ENCODE measurements at places on chromosomes 3 and 15. TPM values are rescaled to one million over a fixed set of nuclear protein-coding genes. Genes with fewer than 3 reads are reported as not detected.

The RTP1 gene
- not detected for total RNA-seq

The ABHD17C gene
- total RNA-seq = 12.1 TPM

The ALPK3 gene
- total RNA-seq = under 0.01 TPM

The LMCD1 gene
- total RNA-seq = 44.2 TPM

The SLC9C1 gene
- total RNA-seq = 0.14 TPM

The EPHB3 gene
- total RNA-seq = 7.0 TPM

The TM4SF18 gene
- total RNA-seq = 0.92 TPM

The C2CD4B gene
- not detected for total RNA-seq

The IMPDH2 gene
- 458 TPM for total RNA-seq

The P2RY14 gene
- total RNA-seq = 0.43 TPM

The CFAP100 gene
- total RNA-seq = not detected

The ADAMTS17 gene
- 0.09 TPM for total RNA-seq

The ZMAT3 gene
- total RNA-seq = 35.5 TPM

The PDZRN3 gene
- 77.3 TPM for total RNA-seq

The RPP14 gene
- 9.1 TPM for total RNA-seq

The SGO1 gene
- 0.57 TPM for total RNA-seq

The DCUN1D1 gene
- 37.8 TPM for total RNA-seq

The CHST2 gene
- total RNA-seq = 3.4 TPM

Measured in smooth muscle cell of bladder (primary cell).